ENCODE measurements at places on chromosomes 11 and 22.

GRCh38 chr11:110991661-110992355, 253.7 kb upstream of the POU2AF2 start:
- no peak for DNase-seq

DNA sequence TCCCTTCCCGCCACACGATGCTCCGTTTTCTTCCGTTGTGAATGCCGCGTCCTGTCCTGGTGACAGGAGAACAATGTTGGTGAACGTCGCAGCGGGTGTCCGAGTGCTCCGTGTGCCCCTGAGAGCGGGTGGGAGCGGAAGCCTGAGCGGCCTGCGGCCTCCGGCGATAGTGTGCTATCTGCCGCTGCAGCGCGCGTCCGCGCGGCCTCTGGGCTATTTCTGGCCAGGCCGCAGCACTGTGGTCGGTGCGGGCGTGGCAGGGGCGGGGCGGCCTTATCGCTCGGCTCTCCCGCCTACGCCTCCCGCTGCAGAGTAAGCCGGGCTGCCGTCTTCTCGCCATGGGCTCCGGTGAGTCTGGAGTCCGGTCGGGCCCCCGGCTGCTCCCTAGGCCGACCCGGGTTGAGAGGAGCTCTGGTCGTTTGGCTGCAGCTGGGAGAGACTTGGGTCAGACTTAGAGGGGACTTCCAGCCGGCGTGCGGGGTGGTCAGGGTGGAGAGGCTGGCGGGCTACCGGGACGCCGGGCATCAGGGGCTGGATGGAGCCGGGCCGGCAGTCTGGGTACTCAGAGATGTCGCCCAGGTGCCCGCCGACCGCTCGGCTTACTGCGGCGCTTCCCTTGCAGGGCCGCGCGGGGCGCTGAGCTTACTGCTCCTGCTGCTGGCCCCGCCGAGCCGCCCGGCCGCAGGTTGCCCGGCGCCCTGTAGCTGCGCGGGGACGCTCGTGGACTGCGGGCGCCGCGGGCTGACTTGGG, at the start of gene GP1BB:
TSS of gene GP1BB (plus strand) at position 308 of the 751 bp plus-strand sequence. CDS start at position 339, 31 bp downstream.
- no peak for DNase-seq

- no peak for DNase-seq
These were observed 9.1 kb downstream of the TIMP3 start for GRCh38 chr22:32810555-32811133.

DNA sequence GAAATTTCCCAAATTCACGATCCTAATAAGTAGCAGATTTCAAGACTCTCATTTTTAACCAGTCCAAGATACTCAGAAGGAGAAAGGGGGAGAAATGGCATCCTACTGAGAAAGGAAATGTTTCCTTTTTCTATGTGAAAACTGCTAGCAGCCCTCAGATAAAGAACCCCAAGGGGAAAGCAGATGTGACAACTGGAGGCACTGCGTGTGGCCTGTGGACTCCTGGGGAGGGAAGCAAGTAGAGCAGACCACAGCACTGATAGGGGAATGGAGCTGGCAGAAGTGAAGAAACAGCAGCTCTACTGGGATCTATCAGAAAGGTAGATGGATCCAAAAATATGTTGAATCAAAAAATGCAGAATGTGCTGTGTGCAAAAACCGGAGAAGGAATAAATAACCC, 239.7 kb upstream of the API5 start:
- no peak for DNase-seq

- DNase-seq, result no peak
These were observed 89.5 kb downstream of the RNF169 start for GRCh38 chr11:74838188-74838587.

- no peak for DNase-seq
These were observed 71.1 kb upstream of the WNT7B start for GRCh38 chr22:46047841-46048595.

DNA sequence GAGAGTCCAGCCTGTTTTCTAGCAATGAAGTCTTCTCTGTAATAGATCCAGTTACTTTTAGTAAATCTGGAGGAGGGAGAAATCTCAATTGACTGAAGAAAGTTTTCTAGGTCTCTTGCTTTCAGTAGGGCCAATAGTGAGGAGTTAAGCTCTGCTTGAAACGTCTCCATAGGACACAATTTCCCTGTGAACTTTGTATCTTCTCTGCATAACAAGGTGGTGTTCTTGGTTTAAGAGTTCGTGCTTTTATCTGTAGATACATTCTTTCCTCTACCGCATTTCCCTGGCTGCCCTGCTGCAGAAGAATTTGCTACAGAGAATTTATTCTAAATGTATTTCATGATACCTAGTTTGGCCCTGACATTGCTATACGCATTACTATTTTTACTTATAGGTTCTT, 183.1 kb downstream of the ARHGAP42 start:
- no peak for DNase-seq

DNA sequence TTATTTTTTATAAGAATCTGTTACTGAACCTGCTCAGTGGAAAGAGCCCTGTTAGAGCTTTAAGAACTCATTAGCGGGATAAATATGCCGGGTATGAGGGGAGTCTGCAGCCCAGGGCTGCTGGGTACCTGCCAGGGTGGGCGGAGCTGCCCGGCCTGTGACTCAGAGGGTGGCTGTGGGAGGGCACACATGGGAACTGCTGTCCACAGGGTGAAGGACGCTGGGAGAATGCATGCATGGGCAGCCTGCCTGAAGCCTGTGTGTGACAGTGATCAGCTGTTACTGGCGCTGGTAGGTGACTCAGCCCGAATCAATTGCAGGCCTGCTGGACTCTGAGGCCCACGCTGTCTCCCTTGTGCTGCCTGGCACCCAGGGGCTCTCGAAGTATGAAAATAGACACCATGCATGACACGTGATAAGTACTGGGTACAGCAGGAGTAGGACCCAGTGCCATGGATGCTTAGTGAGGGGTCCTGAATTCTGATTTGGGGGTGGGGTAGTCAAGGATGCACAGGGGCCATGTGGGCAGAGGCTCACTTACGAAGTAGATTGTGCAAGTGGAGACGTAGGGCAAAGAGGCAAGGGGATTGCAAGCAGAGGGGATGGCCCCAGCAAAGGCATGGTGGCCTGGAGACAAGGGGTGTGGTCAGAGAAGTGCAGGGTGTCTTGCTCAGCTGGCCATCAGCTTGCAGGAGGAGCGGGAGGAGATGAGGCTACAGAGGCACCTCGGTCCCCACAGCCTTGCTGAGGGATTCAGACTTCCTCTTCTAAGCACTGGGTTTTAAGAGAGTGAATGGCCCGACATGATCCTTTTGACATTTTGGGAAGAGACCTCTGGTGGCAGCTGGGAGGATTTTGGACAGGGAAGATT, 36.5 kb downstream of the GRIK4 start:
- DNase-seq, result no peak

DNA sequence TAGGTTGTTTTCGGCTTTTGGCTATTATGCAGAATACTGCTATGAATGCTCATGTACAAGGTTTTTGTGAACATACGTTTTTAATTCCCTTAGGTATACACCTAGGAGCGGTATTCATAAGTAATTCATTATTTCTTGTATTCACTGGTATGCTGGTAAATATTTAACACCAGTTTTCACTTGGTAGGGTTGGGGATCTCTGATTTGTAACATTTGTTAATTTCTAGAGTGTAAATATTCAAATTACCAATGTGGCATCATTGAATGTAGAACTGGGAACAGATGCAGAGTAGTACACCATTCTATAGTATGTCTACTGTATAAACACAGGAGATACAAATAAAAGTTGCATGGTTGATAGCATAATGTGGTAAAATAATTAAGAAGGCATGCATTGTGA, 16.3 kb downstream of the GVQW3 start:
- no peak for DNase-seq

- DNase-seq, result no peak
These were observed 51.3 kb upstream of the TBCEL start for GRCh38 chr11:120972621-120973020.

DNA sequence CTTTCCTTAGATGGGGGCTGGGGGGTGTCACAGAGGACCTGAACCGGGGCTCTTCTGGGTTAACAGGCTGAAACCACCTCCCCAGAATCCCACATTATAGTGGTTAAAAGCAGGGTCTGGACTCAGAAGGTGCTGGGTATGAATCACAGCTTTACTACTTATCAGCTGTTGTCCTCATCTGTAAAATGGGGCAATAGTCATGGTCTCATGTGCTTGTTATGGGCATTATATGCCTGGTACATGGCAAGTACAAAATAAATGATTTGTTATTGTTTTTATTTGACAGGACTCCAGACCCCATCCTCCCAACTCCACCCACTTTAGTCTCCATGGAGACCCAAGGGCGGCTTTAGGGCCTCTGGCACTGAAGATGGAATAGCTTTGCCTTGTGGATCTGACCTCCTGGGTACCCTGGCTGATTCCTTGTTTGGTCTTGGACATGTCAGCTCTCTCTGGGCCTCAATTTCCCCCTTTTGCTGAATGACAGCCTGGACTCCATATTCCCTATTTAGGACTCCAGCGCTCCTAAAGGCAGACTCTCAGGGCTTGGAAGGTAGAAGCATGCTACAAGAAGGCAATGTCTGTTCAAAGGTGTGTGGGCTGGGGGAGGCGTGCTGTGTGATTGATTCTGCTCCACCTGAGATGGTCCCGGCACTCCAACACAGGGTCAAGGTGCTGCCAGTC, 812 bp upstream of the SMTN start:
- DNase-seq, result no peak

DNA sequence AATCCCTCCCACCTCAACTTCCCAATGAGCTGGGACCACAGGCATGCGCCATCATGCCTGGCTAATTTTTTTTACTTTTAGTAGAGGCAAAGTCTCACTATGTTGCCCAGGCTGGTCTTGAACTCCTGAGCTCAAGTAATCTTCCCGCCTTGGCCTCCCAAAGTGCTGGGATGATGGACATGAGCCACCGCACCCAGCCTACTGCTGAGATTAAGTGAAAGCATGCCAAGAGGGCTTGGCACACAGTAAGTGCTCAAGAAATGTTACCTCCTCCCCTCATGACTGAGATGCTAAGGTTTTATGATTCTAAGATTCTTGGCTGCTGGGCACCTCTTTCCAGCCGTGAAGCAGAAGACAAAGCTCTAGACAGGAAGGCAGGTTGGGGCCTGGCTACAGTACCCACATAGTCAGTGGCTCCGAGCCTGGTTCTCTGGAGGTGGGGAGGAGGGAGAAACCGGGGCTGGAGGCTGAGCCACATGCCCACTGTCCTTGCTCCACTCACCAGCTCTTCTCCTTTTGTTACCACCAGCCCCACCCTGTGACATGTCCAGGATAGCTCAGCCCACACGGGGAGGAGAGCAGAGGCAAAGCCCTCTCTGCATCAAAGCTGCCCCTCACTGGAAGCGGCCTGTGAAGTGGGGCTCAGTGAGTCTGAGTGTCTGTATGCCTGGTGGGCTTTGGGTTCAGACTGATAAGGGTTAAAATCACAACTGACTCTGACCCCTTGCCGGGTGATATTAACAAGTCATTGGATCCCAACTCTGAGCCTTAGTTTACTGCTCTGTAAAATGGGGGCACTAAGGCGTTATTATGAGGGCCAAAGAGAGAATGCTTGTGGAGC, 12.9 kb downstream of the ARHGEF17 start:
- no peak for DNase-seq

- no peak for DNase-seq
These were observed 414.8 kb downstream of the BUD13 start for GRCh38 chr11:116357784-116358544.

GRCh38 chr11:120089036-120090001, 48.6 kb downstream of the TRIM29 start:
- no peak for DNase-seq

DNA sequence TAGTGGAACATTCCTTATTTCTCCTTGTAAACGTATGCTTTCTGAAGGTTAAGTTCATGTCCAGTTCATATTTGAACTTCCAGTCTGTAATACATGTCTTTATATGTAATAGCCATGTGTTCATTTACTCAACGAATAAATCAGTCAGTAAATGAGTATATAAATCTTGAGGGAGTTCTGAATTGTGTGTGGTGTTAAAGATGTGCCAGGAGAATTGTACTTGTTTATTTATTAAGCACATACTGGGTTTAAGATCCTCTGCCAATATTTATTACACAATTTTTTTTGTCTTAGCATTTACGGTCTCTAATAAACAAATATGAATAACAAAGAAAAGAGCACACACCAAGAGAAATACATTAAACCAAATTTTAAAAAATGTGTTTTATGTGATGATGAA, 26.5 kb upstream of the CLMP start:
- DNase-seq, result no peak

GRCh38 chr22:29306835-29307595, 565 bp downstream of the GAS2L1 start:
- peak; percentile 49 for DNase-seq

DNA sequence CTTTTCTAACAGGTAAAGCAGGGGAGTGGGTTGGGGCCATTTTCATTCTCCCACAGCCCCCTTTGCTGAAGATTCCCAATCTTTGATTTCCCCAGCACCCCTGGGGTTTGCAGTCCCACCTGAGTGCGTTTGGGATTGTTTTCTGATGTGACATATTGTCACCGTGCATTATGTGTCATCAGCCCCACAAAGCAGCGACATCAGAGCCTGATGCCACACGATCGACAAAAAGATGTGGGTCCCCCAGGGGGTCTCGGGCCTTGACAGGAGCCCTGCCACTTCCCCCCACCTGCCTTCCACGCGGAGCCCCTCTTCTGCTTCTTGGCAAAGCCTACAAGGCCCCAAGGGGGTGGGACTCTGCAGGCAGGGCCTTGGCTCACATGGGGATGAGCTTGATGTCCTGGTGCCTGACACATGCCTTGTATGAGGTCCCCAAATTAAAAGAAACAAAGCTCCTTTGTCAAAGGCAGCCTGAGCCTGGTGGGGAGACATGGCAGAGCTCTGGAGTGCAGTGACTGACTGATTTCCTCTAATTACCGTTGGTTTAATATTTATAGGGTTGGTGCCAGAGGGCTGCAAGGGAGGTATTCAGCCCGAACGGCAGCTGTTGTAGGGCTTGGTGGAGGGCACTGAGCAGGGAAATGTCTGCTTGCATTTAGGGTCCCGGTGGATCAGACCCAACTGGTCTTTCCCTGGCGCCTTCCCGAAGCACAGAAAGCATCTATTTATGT, 149.2 kb downstream of the MIAT start:
- no peak for DNase-seq

GRCh38 chr22:26174280-26174679, 5.0 kb downstream of the SEZ6L start:
- DNase-seq, result no peak

- no peak for DNase-seq
These were observed 2.5 kb downstream of the MUC6 start for GRCh38 chr11:1034001-1034400.

GRCh38 chr11:92464822-92465221, 240.2 kb downstream of the FAT3 start:
- DNase-seq, result no peak

GRCh38 chr22:33605666-33606065, 314.6 kb downstream of the LARGE1 start:
- no peak for DNase-seq

Measured in GDM1 (cell line).